ENCODE measurements at places on chromosomes 7 and 10.

DNA sequence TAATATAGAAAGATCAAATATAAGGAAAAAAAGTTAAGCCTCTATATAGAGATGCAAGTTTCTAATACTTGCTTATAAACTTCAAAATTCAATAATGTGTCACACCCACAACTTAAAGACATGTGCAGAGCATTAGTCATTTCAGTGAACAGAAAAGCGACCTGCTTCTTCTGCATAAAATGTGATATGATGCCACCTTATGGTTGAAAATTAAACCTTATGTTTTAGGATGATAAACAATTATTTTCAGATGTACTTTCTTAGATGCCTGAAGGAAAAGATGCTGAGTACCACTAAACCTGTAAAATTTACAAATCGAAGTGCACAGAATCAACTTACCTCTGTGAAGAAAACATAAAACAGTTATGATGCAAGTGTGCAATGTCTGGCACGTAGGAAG is 96.0 kb downstream of the MTERF1 start:
- peak; percentile 25 for DNase-seq

- peak; percentile 95 for DNase-seq
Observed at GRCh38 chr10:28676968-28677887, at the start of gene BAMBI. Gene BAMBI (plus strand): TSS chr10:28677521. CDS start chr10:28677898, 377 bp downstream.

GRCh38 chr10:71338728-71339495 is 19.9 kb downstream of the SLC29A3 start:
- DNase-seq, result no peak

GRCh38 chr7:141495057-141495456 is 56.2 kb upstream of the AGK start:
- DNase-seq, result no peak

DNA sequence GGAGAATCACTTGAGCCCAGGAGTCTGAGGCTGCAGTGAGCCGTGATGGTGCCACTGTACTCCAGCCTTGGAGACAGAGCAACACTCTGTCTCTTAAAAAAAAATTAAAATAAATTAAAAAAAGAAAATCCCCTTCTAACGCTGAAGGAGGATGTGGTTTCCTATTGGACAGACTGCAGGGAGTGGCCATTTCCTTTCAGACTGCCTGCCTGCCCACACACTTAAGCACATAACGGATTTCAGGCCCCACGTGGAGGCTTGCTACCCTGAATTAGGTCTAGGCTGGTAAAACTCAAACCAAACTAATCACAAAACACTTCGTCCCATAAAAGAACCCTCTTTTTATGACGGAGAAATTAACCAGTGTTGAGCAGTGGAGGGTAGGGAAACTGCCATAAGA is 34.0 kb downstream of the GATA3 start:
- DNase-seq, result no peak

All from putamen (tissue), 1 donor.